Suppressor macrophage treated with lipopolysaccharide for 1 hour (primary cell): ENCODE measurements at places on chromosomes 5 and 9.

DNA sequence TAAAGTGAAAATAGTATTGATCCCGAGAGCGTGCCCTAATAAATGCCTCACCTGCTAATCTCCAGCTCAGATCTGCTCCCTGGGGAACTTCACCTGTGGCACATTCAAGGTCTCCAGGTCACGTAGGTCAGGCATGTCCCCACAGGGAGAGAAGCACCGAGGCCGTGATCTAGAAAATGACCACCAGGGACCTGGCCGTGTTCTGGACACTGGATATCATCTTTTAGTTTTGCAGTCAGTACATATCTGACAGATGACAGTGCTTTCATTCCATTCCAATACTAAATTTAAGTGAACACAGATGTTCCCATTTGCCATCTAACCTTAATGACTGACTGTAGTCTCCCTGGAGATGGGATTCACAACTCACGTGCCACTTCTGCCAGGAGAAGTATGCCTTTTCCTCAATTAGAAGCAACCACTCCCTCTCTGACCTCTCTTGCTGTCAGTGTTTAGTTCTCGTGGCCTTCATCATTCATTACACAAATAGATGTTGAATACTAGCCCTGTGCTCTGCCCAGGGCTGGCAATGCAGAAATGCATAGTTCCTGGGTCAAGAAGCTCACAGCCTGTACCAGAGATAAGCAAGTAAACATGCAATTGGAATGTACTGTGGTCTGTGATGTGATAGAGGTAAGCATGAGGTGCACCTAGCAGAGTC lies 276.5 kb downstream of the NTRK2 start:
- DNase-seq: no peak

DNA sequence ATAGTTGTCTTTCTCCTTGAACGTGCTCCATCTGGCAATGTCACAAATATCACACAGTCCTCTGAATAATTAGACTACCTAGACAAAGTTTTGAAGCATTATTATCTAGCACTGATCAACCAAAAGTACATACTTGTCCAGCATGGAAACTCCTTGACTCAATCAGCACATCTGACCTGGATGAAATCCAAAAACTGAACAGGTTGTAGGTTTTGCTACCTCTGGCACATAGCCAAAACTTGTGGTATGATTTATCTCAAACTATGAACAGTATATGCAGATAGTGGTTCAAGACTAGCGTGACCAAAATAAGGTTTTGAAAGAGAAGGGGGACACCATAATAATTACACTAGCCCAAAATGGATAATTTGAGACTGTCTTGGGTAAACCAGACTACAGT lies 158.1 kb downstream of the ARRDC3 start:
- DNase-seq: no peak

DNA sequence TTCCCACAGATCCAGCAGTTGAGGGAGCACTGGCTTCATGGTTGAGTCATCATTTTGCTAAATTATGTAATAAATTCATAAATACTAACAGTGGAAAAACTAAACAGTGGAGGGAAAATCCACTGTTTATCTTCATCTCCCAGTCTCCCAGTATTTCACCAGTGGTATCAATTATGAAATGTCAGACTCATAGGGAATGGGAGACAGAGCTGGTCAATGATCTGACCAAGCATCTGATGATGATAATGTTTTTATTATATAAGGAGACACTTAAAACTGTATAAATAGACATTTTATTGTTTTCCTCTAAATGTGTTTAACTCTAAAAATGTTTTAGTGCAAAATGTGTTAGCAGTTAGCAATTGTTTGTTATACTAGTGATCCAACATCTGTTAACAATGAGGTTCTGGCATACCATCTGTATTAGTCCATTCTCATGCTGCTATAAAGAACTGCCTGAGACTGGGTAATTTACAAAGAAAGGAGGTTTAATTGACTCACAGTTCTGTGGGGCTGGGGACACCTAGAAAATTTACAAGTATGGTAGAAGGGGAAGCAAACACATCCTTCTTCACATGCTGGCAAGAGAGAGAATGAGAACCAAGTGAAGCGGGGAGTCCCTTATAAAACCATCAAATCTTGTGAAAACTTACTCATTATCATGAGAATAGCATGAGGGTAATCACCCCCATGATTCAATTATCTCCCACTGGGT lies 11.8 kb upstream of the REEP5 start:
- peak; percentile 71 for DNase-seq

GRCh38 chr9:98324801-98325200 lies 69.4 kb upstream of the TBC1D2 start:
- DNase-seq: no peak

DNA sequence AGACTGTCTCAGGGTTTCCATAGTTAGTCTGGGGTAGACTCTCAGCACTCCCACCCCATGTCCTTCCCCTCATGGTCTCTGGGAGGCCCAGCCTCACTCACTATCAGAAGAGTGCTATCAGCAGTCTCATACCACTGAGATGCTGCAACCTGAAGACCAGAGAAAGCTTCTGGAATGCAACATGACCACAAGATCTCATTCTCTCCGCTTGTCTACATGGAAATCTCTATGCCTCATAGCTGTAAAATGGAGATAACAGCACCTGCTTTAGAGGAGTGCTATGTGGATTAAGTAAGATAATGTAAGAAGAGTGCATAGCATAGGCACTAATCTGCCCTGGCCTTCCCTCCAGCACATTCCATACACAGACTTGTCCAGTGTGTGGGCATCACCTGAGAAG lies 47.0 kb upstream of the ZNF169 start:
- DNase-seq: no peak

DNA sequence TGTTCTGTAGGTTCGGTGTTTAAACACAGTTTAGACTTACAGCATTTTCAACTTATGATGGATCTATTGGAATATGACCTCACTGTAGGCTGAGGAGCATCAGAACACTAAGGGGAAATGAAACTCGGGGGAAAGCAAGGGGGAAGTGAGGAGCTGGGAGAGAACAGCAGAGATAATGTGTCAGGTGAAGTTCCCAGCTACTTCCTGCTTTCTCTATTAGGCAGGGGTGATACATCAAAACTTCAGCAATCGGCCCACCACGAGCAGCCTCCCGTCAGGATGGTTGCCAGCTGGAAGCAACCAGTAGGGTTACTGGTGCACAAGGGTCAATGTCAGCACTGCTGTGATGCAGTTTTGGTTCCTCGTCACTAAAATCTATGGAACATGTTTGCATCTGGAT lies 34.3 kb downstream of the FAT2 start:
- DNase-seq: peak; percentile 86

GRCh38 chr9:25827626-25828025 lies 149.4 kb upstream of the TUSC1 start:
- DNase-seq: no peak

GRCh38 chr5:178545176-178545575 lies 45.0 kb downstream of the COL23A1 start:
- DNase-seq: peak; percentile 31

GRCh38 chr9:95028853-95029219 lies 288.7 kb downstream of the FANCC start:
- DNase-seq: no peak

DNA sequence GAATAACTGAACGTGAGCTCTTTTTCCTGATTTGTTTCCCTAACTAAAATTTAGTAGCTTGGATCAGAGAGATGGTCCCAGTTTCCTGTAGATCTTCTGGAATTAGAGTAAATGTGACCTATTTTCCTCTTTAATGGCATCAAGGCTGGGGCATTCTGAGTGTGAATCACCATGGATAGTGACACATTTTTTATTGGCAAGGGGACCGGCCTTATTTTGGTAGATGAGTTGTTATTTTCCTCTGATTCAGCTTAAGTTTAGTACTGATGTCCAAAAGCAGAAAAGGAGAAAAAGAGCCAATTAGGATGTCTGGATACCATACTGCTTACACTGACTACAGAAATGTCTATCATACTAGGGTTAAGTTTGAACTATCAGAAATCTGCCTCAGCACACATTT lies 68.1 kb downstream of the RNF38 start:
- DNase-seq: no peak

- DNase-seq: no peak
Measured at GRCh38 chr9:116451500-116452115, 235.5 kb upstream of the TRIM32 start.

- DNase-seq: peak; percentile 56
Measured at GRCh38 chr9:2132484-2133082, 117.4 kb downstream of the SMARCA2 start.

DNA sequence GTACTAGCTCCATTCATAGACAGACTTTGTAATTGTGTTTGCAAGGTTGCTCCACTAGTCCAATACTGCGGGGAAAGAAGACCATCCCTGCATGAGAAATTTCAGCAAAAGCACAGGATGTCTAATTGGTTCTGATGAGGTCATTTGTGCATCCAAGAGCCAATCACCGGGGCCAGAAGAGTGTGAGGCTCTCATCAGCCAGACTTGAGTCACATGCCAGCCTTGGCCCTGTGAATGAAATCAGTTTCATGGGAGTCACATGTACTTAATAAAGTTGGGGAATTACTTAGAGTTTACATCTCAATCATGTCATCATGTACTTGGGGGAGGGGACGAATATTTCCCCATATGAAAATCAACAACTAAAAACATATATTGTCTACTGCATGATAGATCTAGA lies 1236.0 kb downstream of the MAT2B start:
- peak; percentile 2 for DNase-seq
